ENCODE measurements at places on chromosomes 11 and 22. TPM values are rescaled to one million over a fixed set of nuclear protein-coding genes. Genes with fewer than 3 reads are reported as not detected.

Gene OR2AG2
- total RNA-seq, result 0.17 TPM

Gene STK33
- 25.1 TPM for total RNA-seq

Gene CECR2
- total RNA-seq, result 123 TPM

Gene LMO2
- 2.0 TPM for total RNA-seq

Gene UCP3
- total RNA-seq, result 1.3 TPM

Gene HEPN1
- total RNA-seq, result not detected

Gene TRMT2A
- 44.9 TPM for total RNA-seq

Gene GSTT2B
- total RNA-seq, result 6.3 TPM

Gene YPEL1
- total RNA-seq, result 7.6 TPM

Gene ARHGAP8
- total RNA-seq, result 48.7 TPM

Gene RDX
- 100 TPM for total RNA-seq

Gene ZBTB16
- total RNA-seq, result 0.25 TPM

Gene ELFN2
- total RNA-seq, result 0.63 TPM

Gene C11orf91
- not detected for total RNA-seq

Gene APOBEC3B
- total RNA-seq, result 14.2 TPM

Gene GCAT
- total RNA-seq, result 24.5 TPM

Gene OR52L1
- not detected for total RNA-seq

Gene ARHGAP20
- total RNA-seq, result 0.28 TPM

Gene MPZL3
- 3.9 TPM for total RNA-seq

Gene C11orf86
- 1.2 TPM for total RNA-seq

Gene ART5
- 7.2 TPM for total RNA-seq

Gene APOA4
- total RNA-seq, result not detected

Gene RAB30
- 9.2 TPM for total RNA-seq

Gene MS4A6E
- not detected for total RNA-seq

Gene OR4D5
- total RNA-seq, result not detected

Gene C2CD2L
- total RNA-seq, result 3.3 TPM

Gene GRIK4
- total RNA-seq, result 2.4 TPM

Gene CCDC188
- total RNA-seq, result not detected

Gene MYRF
- total RNA-seq, result 6.0 TPM

Gene YWHAH
- total RNA-seq, result 248 TPM

Gene CD44
- 13.4 TPM for total RNA-seq

Gene PLAAT5
- total RNA-seq, result 16.0 TPM

Data from H1 (cell line).